ENCODE measurements at places on chromosomes 4 and X.
A peak's percentile ranks its signal among the peaks of the same experiment; 100 is the strongest.

DNA sequence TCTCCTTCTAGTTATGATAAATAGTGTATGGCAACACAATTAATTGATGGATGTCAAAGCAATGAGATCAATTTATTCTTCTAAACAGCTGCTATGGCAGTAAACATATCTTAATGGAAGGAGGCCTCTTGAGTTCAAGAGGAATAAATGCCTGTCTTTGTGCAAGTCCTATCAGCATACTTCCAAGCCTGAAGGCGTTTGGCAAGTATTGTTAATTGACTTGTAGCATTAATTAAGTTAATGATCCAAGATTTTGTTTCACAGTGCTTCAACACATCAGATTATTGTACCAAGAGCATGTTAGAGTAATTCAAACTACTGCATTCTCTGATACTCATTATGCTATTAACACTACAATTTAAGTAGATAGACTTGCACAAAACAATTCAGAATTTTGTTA is 144.8 kb downstream of the FAT4 start:
- no peak for DNase-seq

GRCh38 chr4:145099653-145100052 is 1.5 kb downstream of the ABCE1 start:
- DNase-seq: no peak

DNA sequence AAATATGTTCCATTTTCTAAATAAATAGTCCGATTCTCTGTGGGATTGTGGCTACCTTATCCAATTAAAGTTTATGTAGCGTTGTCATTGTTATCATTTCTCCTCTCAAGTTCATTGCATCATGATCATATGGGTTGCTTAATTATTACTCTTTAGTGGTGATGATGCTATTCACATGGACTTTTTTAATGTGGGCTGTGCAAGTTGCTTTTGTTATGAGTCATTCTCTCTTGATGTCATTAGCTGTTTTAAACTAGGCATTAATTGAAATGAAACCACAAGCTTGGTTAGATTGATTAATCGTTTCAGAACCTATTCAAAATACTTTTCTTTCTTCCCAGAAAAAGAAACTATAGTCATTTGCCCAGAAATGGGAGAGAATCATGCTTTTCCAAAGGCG is 38.2 kb downstream of the NHS start:
- peak; percentile 3 for DNase-seq

GRCh38 chrX:109389917-109390316 is 92.0 kb downstream of the GUCY2F start:
- DNase-seq: no peak

DNA sequence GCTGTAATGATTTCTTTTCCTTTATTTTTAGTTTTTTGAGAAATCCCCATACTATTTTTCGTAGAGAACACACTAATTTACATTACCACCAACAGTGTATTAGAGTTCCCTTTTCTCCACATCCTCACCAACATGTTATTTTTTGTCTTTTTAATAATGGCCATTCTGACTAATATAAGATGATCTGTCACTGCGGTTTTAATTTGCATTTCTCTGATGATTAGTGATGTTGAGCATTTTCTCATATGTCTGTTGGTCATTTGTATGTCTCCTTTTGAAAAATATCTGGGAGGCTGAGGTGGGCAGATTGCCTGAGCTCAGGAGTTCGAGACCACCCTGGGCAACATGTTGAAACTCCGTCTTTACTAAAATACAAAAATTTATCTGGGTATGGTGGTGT is 30.2 kb downstream of the SPINK2 start:
- DNase-seq: no peak

DNA sequence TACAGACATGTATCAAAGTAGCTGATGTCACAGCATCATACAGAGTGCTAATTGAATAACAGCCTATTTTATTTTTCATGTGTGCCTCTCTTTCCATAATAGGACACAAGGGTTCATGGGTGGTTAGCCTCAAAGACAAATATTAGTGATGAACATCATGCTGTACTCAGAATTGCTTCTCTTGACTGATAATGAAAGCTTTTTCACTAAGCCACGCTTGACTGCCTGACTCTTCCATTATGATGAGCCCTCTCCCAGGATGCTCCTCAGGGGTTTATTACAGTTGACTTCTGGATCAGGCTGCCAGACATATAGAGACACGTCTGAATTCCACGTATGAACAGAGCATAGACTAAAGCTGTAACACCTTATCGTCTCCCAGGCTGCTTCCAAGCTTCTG is 2757.5 kb downstream of the PCDH7 start:
- DNase-seq: no peak

- no peak for DNase-seq
Observed at GRCh38 chrX:26562156-26562555, 346.2 kb downstream of the MAGEB5 start.

DNA sequence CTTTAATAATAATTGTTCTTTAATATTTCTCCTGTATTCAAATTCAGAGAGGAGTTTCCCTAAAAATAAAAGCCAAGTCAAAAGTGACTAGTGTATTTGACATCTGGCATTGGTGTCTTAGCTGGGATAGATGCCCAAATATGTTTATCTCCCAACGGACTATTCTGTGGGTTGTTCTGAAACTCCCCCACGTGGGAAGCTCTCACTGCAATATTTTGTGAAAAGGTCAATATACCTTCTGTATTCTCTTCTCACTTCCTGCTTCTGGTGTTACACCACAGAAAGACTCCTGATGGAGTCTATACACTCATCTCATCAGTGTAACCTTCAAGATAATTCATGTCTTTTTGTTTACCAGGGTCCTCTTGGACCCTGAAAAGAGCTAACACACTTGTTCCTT is 2052.8 kb upstream of the TENM3 start:
- no peak for DNase-seq

GRCh38 chr4:113837397-113837796 is 75.9 kb upstream of the CAMK2D start:
- DNase-seq: peak; percentile 21

- no peak for DNase-seq
Observed at GRCh38 chr4:175330652-175331051, 412.5 kb downstream of the ADAM29 start.

DNA sequence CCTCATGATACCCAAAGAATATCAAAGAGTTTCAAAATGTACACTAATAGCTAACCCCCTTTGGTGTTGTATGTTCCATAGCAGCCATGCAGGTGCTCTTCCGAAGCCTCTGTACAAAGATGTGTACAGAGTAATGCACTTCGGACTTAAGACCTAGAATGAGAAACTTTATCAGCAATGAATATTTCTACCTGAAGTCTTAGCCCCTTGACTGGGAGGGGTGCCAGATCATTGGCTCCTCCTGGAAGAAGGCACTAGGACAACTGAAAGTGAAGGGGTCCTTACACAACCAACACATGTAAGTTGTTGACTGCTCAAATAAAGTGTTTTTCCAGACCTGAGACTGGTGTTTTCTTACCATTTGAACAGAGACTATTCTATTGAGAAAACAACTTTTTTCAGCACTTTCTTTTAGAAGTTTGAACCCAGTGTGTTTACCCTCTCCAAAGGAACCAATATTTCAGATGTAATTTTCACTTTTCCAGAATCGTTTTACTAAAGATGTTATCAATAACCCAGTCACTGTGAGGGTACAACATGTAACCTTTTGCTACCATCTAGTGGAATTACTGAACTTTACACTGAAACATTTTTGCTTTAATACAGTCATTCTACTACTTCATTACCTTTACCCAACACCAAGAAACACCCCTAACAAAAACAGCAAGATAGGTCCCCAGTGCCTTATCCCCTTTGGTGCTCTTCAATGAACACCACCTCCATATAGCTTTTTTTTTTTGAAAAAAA is 33.3 kb upstream of the PRDX4 start:
- DNase-seq: no peak

DNA sequence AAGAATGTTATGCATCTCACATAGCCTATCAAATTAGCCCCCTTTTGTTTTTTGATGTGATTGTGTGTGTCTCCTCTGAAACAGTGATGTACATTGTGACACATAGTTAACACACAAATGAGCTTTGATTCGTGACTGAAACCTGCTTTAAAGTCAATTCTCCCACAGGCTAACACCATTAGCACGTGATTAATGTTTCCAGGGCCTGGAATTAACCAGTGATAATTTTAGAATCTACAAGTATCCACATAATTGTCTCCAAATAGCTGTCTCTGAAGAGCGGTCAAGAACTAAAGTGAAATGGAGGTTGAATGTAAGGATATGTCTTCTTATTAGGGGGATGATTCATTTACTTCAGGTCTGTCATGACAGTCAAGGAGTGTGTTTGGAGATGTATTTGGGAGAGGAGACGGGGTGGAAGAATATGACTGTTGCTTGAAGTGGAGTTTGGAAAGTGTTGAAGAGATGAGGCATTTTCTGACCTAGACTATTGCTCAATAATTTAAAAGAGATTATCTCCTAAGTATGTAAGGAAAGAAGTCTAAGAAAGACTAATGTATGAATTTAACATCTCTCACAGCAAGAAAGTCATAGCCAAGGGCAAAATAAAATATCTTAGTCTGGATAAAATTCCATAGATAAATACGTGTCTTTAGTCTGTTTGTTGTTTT is 13.7 kb upstream of the RASGEF1B start:
- DNase-seq: no peak

DNA sequence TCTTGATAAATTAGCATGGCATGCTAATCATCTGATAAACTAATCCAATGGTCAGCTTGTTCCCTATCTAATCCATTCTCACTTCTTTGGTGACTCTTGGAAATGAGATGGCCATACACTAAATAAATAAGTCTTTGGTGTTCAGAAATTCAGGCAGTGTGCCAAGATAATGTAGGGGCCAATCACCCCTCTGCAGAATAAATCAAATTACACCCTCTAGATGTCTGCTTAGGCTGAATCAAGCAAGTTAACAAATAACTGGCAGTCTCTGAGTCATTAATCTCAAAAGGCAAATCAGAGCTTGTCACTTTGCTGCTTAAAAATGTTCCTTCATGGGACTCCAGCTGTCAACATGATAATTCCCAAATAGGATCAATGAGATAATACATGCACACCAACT is 97.4 kb downstream of the NLGN4X start:
- DNase-seq: no peak

DNA sequence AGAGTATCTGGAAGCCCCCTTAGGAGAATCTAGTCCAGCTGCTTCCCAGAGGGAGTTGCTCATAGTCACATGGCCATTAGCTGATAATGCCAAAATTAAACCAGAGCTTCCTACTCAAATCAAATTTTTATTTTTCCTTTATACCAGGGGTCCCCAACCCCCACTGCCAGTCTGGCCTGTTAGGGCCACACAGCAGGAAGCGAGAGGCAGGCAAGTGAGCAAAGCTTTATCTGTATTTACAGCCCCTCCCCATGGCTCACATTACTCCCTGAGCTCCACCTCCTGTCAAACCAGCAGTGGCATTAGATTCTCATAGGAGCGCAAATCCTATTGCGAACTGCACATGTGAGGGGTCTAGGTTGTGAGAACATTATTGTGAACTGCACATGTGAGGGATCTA is 19.2 kb upstream of the TNIP3 start:
- DNase-seq: no peak

DNA sequence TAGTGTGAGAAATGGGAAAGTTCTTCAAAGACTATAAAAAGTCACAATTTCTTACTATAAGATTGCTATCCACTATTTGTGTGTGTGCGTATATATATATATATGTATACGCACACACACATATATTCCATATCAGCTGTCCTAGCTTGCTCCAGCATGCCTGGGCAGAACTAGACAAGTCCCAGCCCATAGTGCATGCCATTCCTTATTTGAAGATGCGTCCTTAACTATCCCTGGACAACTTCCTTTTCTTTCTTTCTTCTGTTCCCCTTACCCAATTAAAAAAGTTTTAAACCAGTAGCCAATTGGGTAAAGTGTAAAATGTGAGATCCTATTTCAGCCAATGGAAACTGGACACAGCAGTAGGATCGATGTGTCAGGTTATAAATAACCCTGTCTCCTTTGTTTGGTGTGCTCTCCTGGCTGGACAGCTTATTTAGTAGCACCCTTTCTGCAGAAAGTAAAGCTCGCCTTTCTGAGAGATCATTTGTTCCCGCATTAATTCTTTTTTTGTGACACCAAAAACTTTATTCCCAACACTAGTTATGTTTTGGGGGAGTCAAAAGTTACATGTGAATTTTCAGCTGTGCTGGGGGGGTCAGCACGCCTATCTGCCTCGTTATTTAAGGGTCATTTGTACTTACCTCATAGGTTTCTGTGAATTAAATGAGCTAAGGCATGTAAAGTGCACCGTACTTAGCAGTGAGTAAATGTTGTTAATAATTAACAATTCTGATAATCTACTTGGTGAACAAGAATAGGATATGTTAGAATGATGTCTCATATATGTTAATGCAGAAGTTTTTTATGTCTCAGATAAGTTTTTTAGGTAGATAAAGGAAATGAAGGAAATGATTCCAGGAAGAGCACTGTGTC is 40.9 kb downstream of the KDM6A start:
- DNase-seq: no peak

- no peak for DNase-seq
Observed at GRCh38 chrX:19673375-19674040, 158.2 kb upstream of the MAP3K15 start.

GRCh38 chr4:139167774-139168444 is 9.1 kb downstream of the ELF2 start:
- no peak for DNase-seq

- DNase-seq: no peak
Observed at GRCh38 chrX:138191998-138192397, 519.5 kb downstream of the FGF13 start.

DNA sequence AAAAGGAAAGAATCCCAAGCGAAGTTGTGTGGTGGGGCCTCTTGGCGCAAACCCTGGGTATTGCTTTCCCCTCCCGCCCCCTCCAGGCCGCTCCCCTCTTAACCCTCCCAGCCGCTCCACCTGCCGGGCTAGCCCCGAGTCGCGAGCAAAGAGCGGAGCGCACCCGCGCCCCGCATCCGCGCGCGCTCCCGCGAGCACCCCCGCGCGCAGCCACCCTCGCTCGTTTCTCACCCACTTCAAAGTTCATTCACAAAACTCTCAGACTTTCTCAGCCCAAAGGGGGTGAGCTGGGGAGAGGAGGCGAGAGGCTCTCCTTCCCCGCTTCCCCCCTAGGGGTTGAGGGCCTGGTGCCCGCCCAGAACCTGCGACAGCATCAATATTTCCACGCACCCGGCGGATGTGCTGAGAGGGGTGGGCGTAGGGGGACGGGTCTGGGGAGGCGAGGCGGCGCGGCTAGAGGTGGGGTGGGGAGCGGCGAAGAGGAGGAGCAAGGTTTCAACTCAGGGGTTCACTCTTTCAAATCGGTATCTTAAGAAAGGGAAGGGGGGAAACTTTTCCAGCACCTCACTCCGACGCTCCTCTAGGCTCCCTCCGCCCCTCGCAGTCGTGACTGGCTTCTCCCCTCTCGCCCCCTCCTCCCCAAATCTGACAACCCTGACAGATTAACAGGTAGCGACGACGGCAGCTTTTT is 1.8 kb downstream of the MAML3 start:
- peak; percentile 47 for DNase-seq

- DNase-seq: no peak
Observed at GRCh38 chr4:82624819-82625218, 63.0 kb upstream of the TMEM150C start.

GRCh38 chrX:97400492-97400891 is 516.8 kb downstream of the RPA4 start:
- no peak for DNase-seq
